Natural killer cell (primary cell): ENCODE measurements at places on chromosomes 16 and 17. TPM values are rescaled to one million over a fixed set of nuclear protein-coding genes. Genes with fewer than 3 reads are reported as not detected.

DNA sequence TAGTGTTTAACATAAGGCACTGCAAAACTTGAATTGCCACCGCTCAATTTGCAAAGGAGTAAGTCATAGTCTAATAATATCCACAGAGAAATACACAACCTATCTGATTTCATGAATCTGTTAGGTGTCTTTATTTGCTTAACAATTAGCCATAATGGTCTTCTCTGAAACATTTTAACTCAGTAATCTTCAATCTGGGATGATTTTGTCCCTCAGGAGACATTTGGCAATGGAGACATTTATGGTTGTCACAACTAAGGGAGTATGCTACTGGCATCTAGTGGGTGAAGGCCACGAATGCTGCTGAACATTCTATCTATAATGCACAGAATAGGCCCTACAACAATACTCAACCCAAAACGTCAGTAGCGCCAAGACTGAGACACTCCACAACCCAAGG is 4.3 kb downstream of the UBE2G1 start:
- peak; percentile 20 for DNase-seq

- no peak for DNase-seq
Measured at GRCh38 chr17:53907435-53907834, 84.7 kb downstream of the KIF2B start.

DNA sequence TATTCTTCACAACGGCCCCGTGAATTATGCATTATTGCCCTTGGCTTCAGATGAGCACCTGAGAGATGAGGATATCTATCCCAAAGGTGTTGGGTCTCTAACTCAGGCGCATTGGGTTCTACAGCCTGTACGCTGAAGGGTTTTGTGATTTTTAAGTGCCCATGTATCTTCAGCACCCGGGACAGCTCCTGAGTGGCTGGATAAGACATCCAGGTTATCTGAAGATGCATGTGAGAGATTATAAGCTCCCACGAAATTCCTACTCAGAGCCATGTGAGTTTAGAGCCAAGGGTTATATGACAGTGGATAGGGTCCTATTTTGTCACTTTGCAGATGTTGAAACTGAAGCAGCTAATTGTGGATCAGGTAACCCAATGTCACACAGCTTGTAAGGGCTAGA is 612.3 kb upstream of the EEF2KMT start:
- DNase-seq = no peak

DNA sequence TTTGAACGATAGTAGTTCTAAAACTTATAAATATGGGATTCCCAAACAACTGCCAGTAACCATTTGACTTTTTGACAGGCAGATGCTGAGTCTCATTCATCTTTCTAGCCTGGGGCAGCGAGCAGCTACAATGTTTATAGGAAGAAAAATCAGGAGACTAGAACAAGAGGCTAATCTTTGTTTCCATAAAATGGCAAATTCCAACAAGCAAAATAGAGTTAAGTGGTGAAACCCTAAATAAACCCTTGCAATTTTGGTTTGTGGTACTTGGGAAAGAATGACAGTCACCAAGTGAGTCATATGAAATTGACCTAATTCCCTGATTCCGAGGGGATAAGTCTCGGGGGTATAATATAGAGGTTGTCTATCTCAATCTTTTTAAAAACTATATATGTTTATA is 27.3 kb upstream of the HS3ST2 start:
- DNase-seq = no peak

GRCh38 chr16:1341495-1342420 is 8.3 kb downstream of the BAIAP3 start:
- no peak for DNase-seq

The C16orf46 gene
- total RNA-seq = not detected
